ENCODE measurements at places on chromosomes 4 and X.

DNA sequence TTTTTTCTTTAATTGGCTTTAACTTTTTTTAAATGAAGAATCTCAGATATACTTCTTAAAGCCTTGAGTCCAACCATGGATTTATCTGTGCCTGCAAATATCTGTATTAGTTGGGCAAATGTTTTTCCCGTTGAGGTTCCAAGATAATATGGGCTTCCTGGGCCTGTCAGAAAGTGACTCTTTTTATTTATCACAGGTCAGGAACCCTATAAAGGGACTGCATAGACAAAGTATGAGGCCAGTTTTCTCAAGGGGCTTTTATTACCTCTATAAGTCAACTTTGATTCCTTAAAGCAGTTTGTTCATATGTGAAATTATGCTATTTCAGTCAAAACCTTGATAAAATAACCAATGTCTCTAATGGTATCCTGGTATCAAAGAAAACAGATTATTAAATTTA lies 80.2 kb upstream of the BMP2K start:
- no peak for DNase-seq

- DNase-seq = no peak
These were observed 75.9 kb downstream of the COQ2 start for GRCh38 chr4:83208371-83209365.

DNA sequence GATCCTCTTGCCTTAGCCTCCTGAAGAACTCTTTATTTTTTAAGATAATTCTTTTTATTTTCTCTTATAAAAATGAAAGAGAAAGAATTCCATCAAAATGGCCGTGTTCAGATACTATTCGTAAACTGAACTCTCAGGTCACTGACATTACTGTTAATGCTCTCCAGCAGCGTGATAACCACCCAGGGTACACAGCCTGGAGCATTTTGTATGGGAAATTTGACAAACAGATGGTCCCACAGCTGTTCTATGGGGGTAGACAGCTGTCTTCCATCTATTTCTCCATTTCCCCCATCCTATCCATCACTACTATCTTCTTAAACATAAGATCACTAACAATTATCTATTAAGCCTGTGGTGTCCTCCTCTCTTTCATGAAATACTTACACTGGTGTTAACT lies 47.8 kb downstream of the SYNPO2 start:
- no peak for DNase-seq

DNA sequence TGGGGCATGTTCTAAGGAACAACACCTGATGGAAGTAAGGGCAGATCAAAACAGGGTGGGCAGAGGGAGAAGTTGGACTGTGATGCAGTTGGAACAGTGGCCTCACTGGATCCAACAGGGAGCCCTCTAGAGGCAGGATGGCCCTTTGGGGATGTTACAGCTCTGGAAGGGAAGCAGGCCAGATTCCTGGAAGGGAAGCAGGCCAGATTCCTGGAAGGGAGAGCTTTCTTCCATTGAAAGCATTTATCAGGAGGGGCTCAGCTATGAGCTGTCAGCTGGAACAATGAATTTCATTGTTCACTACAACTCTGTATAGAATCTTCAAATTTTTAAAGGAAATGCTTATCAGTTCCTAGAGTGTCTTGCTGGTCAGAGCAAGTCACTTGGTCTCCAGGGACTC lies 17.7 kb downstream of the IL15 start:
- no peak for DNase-seq

GRCh38 chrX:29257521-29257920 lies 670.3 kb downstream of the IL1RAPL1 start:
- no peak for DNase-seq

GRCh38 chr4:23015821-23016220 lies 323.1 kb downstream of the GBA3 start:
- DNase-seq = no peak

GRCh38 chr4:102564399-102565059 lies 63.4 kb downstream of the NFKB1 start:
- no peak for DNase-seq

DNA sequence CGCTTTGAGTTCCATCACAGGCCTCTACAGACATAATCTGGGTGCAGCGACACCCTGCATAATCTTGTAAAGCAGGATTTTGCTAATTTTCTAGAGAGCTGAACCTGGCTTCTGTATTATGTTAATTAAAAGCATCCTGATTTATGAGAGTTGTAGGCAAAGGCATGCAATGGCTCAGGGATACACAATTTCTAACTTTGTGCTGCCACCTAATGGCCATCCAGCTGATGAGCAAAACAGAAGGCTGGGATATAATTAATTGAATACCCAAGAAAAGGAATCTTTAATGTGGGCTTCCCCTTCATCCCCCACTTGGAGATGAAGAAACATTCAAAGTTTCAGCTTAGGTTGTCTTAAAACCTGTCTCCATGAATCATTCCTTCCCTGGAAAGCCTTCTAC lies 78.1 kb downstream of the BMP15 start:
- peak; percentile 24 for DNase-seq

GRCh38 chr4:10405672-10406071 lies 51.6 kb downstream of the ZNF518B start:
- DNase-seq = no peak

DNA sequence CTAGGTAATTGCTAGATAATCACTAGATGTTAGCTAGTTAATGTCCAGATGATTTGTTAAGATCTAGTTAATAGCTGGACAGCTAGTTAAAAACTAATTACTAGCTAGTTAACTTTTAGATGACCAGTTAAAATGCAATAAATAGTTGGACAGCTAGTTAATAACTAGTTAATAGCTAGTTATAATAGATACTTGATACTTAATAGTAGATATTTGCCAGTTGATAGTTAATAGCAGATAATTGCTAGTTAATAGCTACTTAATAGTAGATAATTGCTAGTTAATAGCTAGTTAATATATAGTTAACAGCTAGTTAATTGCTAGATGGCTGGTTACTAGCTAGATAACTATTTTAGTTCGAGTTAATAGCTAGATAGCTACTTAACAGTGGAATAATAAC lies 631.4 kb upstream of the CT83 start:
- DNase-seq = no peak

DNA sequence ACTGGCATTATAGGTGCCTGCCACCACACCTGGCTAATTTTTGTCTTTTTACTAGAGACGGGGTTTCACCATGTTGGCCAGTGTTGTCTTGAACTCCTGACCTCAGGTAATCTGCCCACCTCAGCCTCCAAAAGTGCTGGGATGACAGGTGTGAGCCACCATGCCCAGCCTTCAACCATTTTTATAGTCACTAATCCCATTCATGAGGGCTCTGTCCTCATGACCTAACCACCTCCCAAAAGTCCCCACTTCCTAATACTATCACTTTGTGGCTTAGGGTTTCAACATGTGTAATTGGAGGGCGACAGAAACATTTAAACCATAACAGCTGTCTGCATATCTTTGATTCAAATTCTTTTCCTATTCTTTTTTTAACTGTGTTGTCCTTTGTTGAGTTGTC lies 229.6 kb upstream of the AGA start:
- DNase-seq = no peak

GRCh38 chr4:17667253-17667652 lies 52.8 kb downstream of the MED28 start:
- no peak for DNase-seq

- DNase-seq = no peak
These were observed 62.0 kb downstream of the ZNF827 start for GRCh38 chr4:145876531-145877180.

DNA sequence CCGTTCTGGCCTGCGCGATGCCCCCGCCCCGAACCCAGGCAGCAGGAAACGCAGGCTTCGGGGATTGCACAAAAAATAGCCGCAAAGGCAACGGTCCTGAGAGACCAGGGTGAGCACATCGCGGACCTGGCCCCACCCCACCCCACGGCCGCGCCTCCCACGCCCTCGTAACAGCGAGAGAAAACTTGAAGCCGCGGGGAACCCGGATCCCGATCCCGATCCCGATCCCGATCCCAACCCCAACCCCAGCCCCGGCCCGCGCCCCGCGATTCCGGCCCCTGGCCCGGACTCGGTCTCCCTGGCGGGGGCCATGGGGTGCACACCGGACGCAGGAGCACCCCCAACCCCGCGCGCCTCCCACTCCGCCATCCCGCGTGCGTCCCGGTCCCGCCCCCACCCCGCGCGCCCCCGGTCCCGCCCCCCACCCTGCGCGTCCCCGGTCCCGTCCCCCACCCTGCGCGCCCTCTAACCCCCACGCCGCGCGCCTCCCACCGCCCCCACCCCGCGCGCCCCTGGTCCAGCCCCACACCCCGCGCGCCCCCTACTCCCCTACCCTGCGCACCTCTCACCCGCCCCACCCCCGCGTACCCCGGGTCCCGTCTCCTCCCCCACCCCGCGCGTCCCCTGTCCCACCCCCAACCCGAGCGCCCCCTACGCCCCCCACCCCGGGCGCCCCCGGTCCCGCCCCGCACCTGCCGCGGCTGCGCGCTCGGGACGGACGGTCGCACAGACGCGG lies 29.0 kb downstream of the NOP14 start:
- DNase-seq = peak; percentile 46

- no peak for DNase-seq
These were observed 88.2 kb upstream of the TECRL start for GRCh38 chr4:64497491-64497890.

GRCh38 chrX:134721766-134722532 lies 63.7 kb upstream of the PLAC1 start:
- DNase-seq = no peak

GRCh38 chr4:141786946-141787345 lies 150.6 kb downstream of the IL15 start:
- DNase-seq = no peak

- DNase-seq = no peak
These were observed 157.1 kb downstream of the VEGFC start for GRCh38 chr4:176635372-176636261.

DNA sequence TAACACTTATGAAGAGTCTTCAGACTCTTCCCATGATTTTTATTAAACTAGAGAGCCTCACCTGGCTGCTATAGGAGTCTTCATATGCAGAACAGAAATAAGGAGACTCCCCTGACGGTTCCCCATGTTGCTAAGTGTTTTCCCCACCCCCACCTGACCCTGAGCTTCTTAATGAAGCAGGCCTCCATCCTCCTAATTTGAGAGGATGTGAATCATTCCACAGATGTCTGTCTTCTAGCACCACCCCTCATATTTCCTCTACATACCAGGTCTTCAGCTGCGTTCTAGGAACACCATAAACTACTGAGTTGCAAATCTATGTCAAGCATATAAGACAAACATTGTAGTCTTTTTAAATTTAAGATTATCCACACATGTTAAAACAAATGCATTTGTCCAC lies 36.9 kb downstream of the RP2 start:
- DNase-seq = no peak
